A549 treated with AZD2906 at 1 μM for 4 hours (cell line): ENCODE measurements at places on chromosomes 4 and X. TPM values are rescaled to one million over a fixed set of nuclear protein-coding genes. Genes with fewer than 3 reads are reported as not detected.

Gene DTHD1
- not detected in 5 replicates for total RNA-seq

Gene PPEF2
- not detected in 5 replicates for total RNA-seq

Gene GBA3
- not detected in 5 replicates for total RNA-seq

Gene SPANXD
- total RNA-seq: not detected in 5 replicates

Gene GPAT3
- total RNA-seq: 24.8 to 33.4 TPM (median 29.9 TPM) in 5 replicates

Gene CLIC2
- total RNA-seq: 0.07 to 0.19 TPM (median 0.10 TPM) in 5 replicates

Gene ADH7
- not detected in 5 replicates for total RNA-seq

Gene GALNT7
- 20.0 to 30.3 TPM (median 23.8 TPM) in 5 replicates for total RNA-seq

Gene XAGE2
- not detected in 5 replicates for total RNA-seq

Gene C4orf51
- not detected in 5 replicates for total RNA-seq

Gene GABRB1
- not detected in 5 replicates for total RNA-seq

Gene CT45A2
- total RNA-seq: not detected in 5 replicates

Gene ATOH1
- total RNA-seq: not detected in 5 replicates

Gene GRPR
- total RNA-seq: 0.03 to 0.05 TPM in 2 of 5 replicates, not detected in the others

Gene SPIN4
- total RNA-seq: 4.0 to 6.2 TPM (median 5.1 TPM) in 5 replicates

Gene RAB33A
- total RNA-seq: 0.07 to 0.32 TPM (median 0.18 TPM) in 5 replicates

Gene TKTL1
- total RNA-seq: 0.06 to 0.29 TPM (median 0.08 TPM) in 5 replicates

Gene CFAP97
- total RNA-seq: 8.1 to 13.9 TPM (median 11.1 TPM) in 5 replicates

Gene EPHA5
- 0.16 to 0.42 TPM (median 0.30 TPM) in 5 replicates for total RNA-seq
